Stimulated activated CD4-positive, alpha-beta T cell treated with anti-CD3 and anti-CD28 coated beads, Interleukin-1b, Interleukin-23, amount 100 ng/mL, for 4 hours (primary cell): ENCODE measurements at places on chromosomes 16 and 17.
A peak's percentile ranks its signal among the peaks of the same experiment; 100 is the strongest.

GRCh38 chr17:41689497-41690299 lies 1.0 kb downstream of the EIF1 start:
- peak; percentile 64 for DNase-seq

DNA sequence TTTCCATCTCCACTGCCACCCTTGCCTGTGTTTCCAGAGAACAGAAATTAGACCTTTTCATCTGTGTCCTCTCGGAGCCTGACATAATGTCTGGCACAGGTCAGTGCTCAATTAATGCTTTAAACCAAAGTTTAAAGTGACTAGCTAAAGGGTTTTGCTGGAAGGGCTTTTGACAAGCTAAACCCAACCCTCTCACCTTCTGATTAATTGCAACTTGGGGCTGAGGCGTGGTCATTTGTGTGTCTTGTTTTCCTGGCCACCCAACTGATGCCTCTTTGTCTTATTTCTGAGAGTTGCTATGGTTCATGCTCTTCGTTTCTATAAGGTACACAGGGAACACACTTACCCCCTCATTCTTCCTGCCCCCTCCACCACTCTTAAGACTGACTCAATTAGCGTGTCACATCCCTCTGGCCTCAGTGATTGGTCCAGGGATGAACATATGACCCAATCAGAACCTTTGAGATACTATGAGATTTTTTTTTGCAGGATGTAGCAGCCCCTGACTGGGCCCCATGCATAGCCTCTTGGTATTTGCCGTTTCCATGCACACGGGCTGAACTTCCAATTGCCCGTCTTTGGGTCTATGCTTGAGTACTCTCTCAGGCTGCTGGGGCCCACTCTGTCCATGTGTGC lies 15.8 kb upstream of the BRD7 start:
- DNase-seq: no peak

DNA sequence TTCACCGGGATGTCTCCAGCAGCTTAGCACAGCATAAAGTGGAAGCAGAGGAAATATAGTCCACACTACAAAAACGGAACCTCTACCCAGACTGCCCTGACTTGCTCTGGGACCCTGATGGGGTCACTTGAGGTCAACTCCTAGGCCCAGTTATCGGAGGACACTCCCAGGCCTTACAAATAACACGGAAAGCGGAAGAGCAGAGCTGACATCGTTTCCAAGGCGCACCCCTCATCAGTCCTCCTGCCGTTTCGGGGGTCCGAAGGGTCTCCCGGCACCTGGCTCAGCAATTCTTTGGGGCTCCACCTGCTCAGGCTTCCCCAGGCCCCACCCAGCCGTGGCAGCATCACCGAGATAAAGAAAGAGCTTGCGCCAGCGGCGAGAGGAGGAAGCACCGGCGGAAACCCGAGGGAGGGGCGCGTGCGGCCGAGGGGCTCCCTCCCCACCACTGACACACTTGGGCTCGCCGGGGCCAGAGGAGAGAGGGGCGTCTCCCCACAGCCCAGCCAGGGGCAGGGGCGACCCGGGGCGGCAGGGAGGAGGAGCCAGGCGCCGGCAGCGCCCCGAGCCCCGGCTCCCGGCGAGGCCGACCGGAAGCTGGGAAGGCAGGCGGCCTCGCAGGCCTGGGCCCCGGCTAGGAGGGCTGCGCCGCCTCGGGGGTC lies 727 bp downstream of the CORO7 start:
- peak; percentile 43 for DNase-seq

GRCh38 chr17:67362173-67362572 lies 4.2 kb downstream of the PSMD12 start:
- no peak for DNase-seq

GRCh38 chr17:82408938-82409318 lies 9.2 kb upstream of the HEXD start:
- no peak for DNase-seq

- DNase-seq: no peak
These were observed 690.1 kb downstream of the WWOX start for GRCh38 chr16:78789561-78789960.

DNA sequence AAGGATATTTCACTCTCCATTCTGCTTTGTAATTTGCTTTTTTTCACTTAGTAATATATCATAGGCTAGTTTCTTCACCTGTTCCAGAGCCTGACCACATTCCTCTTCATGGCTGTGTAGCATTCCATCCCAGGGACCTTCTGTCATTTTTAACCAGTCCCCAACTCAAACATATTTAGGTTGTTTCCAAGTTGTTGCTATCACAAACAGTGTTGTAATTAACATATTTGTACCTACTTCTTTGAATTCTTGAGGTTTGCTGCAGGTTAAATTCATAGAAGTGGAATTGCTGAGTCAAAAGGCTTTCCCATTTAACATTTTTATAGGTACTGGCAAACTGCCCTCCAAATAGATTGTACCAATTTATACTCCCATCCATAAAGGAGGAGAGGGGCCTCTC lies 65.1 kb upstream of the MED9 start:
- no peak for DNase-seq

- no peak for DNase-seq
These were observed 9.7 kb upstream of the NXPH3 start for GRCh38 chr17:49565948-49566491.

DNA sequence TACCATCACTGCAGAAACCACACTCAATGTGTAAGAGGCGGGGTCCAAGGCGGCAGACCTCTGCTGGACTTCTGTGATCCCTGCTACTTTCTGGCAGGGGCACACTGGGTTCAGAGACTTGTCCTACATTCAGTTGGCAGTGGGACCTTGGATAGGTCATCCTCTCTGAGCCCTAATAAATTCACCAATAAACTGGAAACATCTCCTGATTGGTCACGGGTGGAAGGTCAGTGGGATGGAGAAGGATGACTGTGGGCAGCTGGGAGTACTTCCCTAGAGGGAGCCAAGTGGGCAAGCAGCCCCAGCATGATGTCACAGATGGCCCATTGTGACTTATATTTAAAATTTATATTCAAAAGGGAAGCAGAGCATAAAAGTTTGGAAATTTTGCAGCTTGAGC lies 49.7 kb downstream of the RNF112 start:
- no peak for DNase-seq

DNA sequence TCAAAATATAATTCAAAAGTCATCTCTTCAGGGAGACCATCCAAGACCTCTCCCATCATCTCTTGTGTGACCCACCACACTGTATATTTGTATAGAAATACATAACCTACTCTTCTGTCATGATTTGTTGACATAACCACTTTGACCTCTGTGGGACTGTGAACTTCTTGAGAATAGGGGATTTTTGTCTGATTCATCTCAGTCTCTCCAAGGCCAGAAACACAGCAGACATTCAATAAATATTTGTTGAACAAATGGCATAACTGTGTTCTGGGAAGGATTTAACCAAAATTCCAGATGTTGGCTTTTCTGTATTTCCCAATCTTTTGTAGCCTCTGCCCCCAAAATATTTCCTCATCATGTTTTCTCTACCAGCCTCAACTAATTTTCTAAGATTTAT lies 169.7 kb downstream of the CDH11 start:
- DNase-seq: no peak

GRCh38 chr16:3566990-3567389 lies 10.2 kb downstream of the NLRC3 start:
- no peak for DNase-seq

DNA sequence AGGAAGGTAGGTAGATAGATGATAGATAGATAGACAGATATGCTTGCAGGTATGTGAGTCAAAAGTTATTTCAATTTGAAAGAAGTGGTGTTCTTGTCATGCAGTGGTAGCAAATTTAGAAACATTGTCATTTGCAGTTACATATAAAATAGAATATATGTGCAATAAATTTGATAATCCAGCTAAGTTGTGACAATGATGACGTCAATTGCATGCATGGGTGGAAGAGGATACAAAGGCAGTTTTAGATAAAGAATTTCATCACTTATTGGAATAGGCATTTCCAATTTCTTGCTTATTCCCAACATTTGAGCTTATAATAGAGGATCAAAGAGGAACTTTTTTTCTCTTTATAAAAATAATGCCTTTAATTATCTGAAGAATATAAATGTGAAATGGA lies 99.2 kb upstream of the KCNJ16 start:
- DNase-seq: no peak

DNA sequence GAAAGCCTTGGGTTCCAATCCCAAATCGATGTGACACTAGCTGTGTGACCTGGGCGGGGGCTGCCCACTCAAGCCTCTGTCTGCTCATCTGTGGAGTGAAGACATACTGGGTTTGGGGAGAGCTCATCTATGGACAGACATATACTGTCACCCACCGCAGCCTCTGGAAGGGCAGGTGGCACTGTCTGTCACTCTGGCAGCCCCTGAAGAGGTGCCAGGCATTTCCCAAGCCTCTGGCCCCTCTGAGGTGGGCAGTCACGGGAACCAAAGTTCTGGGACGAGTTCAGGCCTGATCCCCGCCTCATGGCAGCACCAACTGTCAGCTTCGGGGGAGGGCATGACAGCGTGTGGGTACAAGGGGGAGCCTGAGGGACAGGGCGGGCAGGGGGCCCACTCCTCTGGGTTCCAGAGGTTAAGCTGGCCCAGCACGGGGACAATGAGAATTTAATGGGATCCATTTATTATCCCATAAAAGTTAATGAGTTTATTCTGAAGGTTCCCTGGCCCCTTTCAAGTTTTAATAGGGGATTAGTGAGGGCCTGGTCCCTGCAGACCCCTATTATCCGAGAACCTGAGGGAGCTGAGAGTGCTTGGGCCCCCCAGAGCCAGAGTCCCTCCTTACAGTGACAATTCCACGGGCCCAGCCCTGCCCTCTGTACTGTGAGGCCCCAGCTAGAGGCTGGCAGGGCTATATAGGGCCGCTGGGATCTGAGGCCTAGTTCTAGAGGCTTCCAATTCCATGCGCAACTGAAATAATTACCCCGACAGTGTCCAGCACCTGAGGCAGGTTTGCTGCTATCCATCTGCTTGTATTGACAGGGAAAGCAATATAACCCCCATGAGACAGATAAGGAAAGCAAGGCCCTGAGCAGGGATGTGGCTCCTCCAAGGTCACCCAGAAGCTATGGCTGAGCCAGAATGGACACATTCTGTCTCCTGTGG lies 18.8 kb downstream of the SEZ6 start:
- no peak for DNase-seq

DNA sequence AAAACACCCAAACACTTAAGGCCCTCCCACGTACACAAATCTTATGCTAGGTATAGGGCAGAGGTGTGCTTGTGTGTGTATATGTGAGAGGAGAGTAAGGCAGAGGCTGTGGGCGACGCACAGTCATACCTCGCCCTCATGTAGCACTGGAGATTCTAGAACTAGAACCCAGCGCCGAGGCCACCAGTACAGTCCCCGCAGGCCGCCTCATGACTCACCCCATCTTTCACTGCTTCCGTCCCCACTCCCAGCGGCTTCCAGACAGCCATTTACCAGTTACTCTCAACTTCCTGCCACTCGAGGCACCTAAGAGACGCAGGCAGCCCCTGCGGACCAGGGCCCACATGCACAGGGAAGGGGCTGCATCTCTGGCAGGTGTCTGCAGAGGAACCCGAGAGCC lies 23.2 kb upstream of the CYTH1 start:
- peak; percentile 49 for DNase-seq

GRCh38 chr17:35764123-35764991 lies 3.7 kb downstream of the C17orf50 start:
- DNase-seq: peak; percentile 87

DNA sequence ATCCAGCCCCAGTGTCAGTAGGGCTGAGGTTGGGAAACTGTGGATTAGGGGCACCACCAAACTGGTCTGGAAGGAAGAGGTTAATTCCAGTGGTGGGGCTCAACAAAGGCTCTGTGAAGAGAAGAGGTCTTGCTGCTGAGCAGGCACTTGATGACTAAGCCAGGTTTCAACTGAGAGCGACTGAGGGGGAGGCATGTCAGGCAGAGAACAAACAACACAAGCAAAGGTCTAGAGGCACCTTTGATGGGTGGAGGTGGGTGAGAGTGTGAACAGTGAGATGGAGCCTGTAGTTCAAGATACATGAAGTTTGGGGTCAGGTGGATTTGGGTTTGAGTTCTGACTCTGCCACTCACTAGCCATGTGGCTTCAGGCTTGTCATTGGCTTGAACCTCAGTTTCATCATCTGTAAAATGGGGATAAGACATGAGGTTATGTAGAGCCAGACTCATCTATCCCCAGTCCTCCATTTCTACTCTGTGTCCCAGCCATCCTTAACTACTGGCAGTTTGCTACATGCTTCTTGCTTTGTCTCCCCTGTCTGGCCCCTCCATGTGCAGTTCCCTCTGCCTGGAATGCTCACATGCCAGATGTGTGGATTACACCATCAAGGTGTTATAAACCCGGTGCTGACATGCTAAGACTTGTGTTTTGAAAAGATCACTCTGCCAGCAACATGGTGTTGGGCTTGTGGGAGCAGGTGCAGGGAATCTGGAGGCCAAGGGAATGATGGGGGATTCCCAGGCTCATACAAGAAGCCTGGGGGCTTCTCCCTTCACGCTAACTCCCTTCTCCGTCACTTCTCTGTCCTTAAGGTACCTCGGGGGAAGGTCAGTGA lies 3.0 kb upstream of the RMI2 start:
- DNase-seq: no peak

GRCh38 chr17:50127697-50128361 lies 2.1 kb downstream of the SAMD14 start:
- DNase-seq: no peak
